ENCODE measurements at places on chromosomes 2 and 18.
A peak's percentile ranks its signal among the peaks of the same experiment; 100 is the strongest.

- DNase-seq = no peak
Measured at GRCh38 chr2:175574069-175574468, 392.6 kb upstream of the ATP5MC3 start.

- DNase-seq = peak; percentile 84
Measured at GRCh38 chr2:237264480-237265219, 149.3 kb downstream of the COL6A3 start.

DNA sequence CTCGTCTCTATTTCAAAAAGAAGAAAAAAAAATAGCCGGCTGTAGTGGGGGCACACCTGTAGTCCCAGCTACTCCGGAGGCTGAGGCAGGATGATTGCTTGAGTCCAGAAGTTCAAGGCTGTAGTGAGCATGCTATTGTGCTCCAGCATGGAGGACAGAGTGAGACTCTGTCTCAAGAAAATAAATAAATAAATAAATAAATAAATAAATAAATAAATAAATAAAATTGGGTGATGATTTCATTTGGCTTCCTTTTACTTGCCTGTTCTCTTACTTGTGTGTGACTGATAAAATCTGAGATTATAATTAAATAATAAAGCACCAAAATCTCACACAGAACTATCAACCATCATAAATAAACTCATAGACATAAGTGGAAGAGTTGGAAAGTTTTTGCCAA, 657.8 kb downstream of the NRXN1 start:
- no peak for DNase-seq

GRCh38 chr2:234134496-234134895, 84.0 kb downstream of the SPP2 start:
- no peak for DNase-seq

DNA sequence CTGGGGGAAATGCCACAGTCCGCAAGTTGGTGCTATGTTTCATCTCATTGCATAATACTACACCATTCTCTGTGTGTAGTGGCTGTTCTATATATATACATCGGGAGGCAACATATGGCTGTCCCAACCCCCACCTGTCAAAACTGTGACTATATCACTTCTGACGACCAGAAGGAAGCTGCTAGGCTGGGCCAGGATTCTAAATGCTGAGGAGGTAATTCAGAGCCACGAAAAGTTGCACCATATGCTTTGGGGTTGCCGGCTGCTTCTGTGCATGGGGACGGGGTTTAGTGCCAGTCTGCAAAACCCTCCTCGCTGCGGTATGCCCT, 117.3 kb downstream of the MSH2 start:
- no peak for DNase-seq

DNA sequence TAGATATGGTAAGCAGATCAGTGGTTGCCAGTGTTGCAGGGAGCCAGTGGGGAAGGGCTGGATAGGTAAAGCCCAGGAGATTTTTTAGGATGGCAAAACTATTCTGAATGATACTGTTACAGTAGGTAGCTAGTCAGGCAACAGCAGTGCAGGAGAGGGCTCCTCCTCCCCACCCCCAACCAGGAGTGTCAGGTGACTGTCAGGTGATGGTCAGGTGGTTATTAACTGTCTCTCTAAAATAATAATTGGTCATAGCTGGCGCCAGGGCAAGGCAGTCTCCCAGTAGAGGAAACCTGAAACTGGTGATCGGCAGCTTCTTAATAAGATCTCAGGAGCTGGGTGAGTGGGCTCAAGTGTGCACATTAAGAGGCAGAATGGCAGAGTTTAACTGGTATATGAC, 201.6 kb upstream of the PARD3B start:
- no peak for DNase-seq

GRCh38 chr18:59148192-59148591, 8.5 kb downstream of the SEC11C start:
- DNase-seq = no peak

DNA sequence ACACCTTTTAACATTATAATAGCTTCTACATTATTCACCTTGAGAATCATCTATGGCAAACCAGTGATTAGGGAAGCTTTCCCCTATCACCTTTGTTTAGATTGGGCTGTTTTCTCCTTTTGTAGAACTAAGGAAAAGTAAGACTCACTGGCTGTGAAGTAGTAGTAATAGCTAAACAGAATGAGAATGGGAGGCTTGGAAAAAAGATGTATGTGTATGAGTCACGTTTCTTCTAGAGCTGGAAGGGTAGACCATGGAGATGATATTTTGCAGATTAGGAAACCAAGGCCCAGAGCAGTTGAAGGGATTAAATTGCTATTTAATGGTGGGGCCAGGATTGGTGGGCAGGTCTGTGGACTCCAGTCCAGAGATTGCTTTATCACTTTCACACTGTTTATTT, 214.5 kb downstream of the MCFD2 start:
- DNase-seq = peak; percentile 63

DNA sequence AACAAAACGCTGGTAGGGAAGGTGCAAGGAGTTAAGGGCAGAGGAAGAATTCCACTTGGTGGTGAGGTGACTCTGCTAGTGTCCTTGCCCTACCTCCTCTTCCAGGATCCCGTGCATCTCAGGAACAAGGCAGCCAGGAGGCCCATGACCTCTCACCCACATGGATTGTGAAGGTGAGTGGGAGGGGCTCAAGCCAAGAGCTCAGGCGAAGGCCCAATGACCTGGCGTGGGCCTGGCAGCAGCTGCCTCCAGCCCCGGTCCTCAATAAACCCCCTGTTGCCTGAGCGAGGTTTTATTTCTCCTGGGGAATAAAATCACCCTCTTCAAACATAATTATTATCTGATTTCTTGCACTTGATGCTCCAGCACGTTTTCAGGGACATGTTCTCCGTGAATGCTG, 28.2 kb downstream of the LAMA1 start:
- DNase-seq = no peak

Measured in iris pigment epithelial cell (primary cell).